ENCODE measurements at places on chromosomes 6 and 20. TPM values are rescaled to one million over a fixed set of nuclear protein-coding genes. Genes with fewer than 3 reads are reported as not detected.

The RSPO4 gene
- total RNA-seq: 2.2 TPM

The THEMIS gene
- total RNA-seq: 2.1 TPM

The SLC26A8 gene
- 66.9 TPM for total RNA-seq

The ZNF335 gene
- total RNA-seq: 50.5 TPM

- no peak for DNase-seq
Observed at GRCh38 chr6:52360601-52361413, 1.1 kb upstream of the PAQR8 start.

- no peak for DNase-seq
Observed at GRCh38 chr6:26223228-26223627, 136.0 kb downstream of the HFE start.

DNA sequence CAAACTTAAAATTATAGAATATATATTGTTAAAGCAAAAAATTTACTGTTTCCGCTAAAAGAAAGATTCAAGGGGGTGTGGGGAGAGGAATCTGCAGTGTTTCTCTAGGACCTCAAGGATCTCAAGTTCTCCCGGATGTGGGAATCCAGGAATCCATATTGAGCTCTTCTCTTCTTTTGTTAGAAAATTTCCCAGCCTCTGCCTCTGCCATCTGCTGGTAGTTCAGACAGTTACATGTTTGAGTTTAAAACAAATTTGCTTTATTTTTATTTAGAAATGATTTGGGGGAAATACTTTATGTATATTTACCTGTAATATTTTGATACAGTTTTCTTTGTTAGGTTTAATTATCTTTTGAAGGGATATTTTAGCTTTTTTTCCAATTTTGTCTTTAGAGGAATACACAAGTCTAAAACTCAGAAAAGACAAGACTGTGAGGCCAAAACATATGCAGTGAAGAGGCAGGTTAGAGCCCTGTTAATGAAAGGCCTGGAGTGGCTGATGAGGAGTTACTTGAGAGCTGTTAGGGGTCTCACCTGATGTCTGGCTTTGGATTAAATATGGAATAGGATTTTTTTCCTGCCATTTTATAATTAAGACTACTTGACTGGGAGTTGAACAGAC lies 268.8 kb downstream of the ARID1B start:
- DNase-seq: no peak

GRCh38 chr6:1745814-1746213 lies 136.1 kb downstream of the FOXC1 start:
- no peak for DNase-seq

DNA sequence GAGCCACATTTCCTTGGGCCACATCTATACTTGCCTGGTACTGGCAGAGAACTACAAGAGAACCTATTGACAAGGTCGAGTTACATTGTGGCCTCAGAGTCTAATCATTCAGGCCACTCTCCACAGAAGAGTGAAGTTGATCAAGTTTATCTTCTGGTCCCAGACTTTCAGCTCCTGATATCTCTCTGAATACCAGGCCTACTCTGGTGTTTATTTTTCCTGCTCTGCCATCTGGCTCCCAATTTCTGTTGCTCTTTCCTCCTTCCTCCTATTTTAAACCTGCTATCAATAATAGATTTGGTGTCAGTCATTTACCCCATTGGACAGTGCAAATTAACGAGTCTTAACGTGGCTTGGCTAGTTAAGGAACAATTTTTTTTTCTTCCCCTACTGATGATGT lies 46.6 kb downstream of the SCGN start:
- DNase-seq: no peak

GRCh38 chr6:49720372-49720771 lies 7.0 kb upstream of the CRISP2 start:
- DNase-seq: no peak

DNA sequence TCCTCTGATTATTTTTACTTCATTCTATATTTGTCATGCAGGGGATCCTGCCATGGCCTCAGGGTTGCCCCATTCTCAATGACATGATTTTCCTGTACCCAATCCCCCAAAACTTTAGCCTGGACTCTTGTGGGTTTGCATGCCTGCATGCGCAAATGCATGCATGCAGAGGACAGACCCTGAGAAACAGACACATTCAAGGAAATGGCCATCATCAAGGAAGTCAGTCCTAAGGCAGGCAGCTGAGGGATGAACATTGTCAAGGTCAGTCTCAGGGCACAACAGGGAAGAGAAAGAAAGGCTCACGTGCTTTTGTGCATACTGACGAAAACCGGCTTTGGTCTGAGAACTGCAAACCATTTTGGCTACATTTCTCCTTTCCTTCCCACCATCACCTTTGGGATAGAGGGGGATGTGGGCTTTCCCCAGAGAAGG lies 13.1 kb downstream of the NEDD9 start:
- DNase-seq: no peak

GRCh38 chr6:39321761-39322160 lies 741 bp downstream of the KCNK16 start:
- DNase-seq: no peak

- no peak for DNase-seq
Observed at GRCh38 chr20:43996240-43996930, 81.7 kb downstream of the TOX2 start.

GRCh38 chr20:4130404-4131189 lies 115.2 kb upstream of the RNF24 start:
- DNase-seq: no peak

- no peak for DNase-seq
Observed at GRCh38 chr6:80134065-80134464, 27.6 kb downstream of the BCKDHB start.
